ENCODE measurements at places on chromosomes 6 and 20.

DNA sequence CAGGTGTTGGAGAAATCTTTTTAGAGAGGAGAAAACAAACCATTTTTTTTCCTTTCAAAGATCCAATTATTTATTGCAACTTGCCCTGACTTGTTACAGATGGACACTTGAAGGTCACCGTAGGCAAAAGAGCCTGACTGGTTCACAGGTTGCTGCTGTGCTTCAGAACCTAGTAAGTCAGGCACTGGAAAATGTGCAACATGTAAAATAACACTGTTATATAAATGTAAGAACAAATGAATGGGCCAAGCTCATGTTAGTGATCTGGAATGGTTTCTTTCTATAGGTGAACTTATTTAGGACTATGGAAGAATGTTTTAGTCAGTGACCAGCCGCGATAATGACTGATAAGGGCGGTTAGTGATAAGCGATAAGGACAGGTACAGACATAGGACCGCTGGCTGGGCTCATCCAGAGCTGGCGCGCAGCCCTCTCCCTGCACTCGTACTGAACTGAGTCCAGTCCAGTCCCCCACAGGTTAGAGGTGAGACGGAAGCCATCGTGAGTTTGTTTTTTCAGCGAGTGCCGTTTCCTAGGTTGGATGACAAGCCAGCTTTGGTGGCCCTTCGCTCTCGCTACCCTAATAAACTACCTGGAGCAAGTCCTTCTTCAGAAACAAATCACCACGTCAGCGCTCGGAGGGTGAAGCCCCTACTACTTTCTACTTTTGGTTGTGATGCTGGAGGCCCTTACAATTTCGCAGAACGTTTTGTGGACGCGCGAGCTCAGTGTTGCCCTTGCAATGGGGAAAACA, 94.4 kb upstream of the PRDM1 start:
- no peak for DNase-seq

- no peak for DNase-seq
These were observed 315.1 kb downstream of the EPHA7 start for GRCh38 chr6:93104195-93104817.

DNA sequence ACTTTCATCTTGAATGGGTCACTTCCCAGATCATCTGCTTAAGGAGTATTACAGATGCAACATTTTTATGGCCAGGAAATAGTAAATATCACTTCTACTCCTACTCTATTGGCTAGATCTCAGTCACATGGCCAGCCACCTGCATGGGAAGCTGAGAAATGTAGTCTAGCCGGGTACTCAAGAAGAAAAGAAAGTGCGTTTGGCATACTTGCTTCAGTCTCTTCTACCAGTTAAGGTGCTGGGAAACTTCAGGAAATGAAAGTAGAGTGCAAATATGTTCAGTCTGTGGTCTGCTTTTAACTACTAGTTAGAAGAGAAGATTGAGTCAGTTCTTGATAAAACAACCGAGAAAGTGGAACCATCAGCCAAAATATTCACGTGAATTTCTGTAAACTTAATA, 129.2 kb downstream of the PDSS2 start:
- DNase-seq = no peak

GRCh38 chr6:31049518-31049917, 39.2 kb downstream of the MUC22 start:
- DNase-seq = no peak

DNA sequence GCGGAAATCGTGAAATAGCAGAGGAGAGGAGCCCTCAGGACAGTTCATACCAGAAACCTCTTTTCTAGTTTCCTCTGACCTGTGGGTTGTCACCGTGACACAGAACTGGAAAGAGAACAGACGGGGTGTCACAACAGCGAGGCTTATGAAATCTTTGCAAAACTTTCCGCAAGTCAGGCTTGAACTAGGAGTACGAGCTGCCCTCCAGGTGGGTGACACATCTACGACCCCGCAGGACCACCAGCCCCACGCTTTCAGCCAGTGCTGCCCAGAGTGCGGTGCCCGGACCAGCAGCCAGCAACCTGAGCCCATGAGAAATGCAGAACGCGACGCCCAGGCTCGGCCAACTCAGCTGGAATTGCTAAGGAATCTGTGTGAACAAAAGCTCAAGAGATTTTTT, 30.8 kb downstream of the WRNIP1 start:
- DNase-seq = no peak

- DNase-seq = no peak
These were observed 32.5 kb upstream of the MEI4 start for GRCh38 chr6:77620278-77620882.

DNA sequence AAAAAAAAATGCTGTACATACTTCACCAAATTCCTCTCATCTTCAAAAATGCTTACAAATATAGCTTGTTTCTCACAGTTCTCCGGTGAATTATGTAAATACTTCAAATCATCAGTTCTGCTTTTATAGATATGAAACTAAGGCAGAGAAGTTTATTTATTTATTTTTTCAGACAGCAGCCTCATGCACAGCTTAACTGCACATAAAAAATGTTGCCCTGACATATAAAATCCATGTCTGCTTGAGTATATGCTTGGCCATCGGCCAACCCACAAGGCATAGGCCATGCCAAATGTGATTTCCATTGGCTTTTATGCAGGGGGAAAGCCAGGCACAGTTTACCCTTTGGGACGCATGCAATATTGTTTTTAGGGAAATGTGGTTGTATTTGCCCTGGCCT, 57.3 kb upstream of the PHACTR2 start:
- DNase-seq = no peak

- DNase-seq = no peak
These were observed 223.6 kb upstream of the PREP start for GRCh38 chr6:105626295-105627158.

- DNase-seq = no peak
These were observed 68.8 kb downstream of the GJA1 start for GRCh38 chr6:121504227-121504626.

GRCh38 chr6:141158740-141159139, 974.0 kb upstream of the GJE1 start:
- DNase-seq = no peak
